ENCODE measurements at places on chromosomes 7 and 10. TPM values are rescaled to one million over a fixed set of nuclear protein-coding genes. Genes with fewer than 3 reads are reported as not detected.

- no peaks in the 10 kb centered on the region for H3K36me3 ChIP-seq
- no peak overlapping the region for H3K4me3 ChIP-seq
- H3K27ac ChIP-seq, result no peak overlapping the region
- peaks cover 5% of the 10 kb centered on the region for H3K27me3 ChIP-seq
- no peak for DNase-seq
These were observed 69.4 kb downstream of the TBXAS1 start for GRCh38 chr7:139898483-139898882.

DNA sequence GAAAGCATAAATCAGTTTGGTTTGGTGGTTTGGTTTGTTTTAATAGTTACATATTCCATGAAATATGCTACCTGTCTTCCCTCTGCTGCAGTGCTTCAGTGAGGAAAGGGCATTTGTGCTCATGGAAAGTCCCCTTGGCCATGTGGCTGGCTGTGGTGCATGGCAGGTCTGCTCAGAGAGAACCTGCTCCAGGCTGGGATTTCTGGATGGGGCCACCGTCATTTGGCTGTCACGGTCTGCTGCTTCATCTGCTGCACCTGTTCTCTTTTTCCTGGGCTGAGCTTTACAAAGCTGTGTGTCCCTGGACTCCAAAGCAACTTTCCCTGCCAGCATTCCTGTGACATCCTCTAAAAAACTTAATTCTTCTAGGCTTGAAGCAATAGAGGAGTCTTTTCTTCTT, 8.9 kb downstream of the CDK14 start:
- no peaks in the 10 kb centered on the region for H3K36me3 ChIP-seq
- H3K4me3 ChIP-seq, result no peak overlapping the region
- peaks cover 24% of the 10 kb centered on the region for H3K27me3 ChIP-seq
- H3K4me1 ChIP-seq, result no peaks in the 10 kb centered on the region

DNA sequence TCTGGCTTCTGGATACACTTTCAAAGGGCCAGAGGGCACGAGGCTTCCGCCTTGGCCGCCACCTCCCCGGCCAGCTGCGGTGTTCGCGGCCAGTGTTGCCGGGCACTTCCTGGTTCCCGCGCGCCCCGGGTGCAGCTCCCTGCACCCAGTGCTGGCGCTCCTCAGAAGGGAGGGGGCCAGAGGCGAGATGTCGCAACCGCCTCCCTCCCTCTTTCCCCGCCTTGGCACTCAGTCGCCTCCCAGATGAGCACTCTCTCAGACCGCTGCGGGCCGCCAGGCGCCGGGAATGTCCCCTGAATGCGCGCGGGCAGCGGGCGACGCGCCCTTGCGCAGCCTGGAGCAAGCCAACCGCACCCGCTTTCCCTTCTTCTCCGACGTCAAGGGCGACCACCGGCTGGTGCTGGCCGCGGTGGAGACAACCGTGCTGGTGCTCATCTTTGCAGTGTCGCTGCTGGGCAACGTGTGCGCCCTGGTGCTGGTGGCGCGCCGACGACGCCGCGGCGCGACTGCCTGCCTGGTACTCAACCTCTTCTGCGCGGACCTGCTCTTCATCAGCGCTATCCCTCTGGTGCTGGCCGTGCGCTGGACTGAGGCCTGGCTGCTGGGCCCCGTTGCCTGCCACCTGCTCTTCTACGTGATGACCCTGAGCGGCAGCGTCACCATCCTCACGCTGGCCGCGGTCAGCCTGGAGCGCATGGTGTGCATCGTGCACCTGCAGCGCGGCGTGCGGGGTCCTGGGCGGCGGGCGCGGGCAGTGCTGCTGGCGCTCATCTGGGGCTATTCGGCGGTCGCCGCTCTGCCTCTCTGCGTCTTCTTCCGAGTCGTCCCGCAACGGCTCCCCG, at the start of gene FFAR4:
TSS of gene FFAR4 (plus strand) at position 231 of the 842 bp plus-strand sequence. CDS start at position 287, 56 bp downstream.
- H3K36me3 ChIP-seq, result no peaks in the 10 kb centered on the region
- no peak within 1 kb of the TSS for H3K27ac ChIP-seq
- H3K4me3 ChIP-seq, result no peak within 1 kb of the TSS
- no peaks in the 10 kb centered on the region for H3K4me1 ChIP-seq
- H3K27me3 ChIP-seq, result peaks cover 44% of the 10 kb centered on the region

GRCh38 chr10:14800397-14800796, 25.7 kb upstream of the FAM107B start:
- DNase-seq, result no peak
- no peaks in the 10 kb centered on the region for H3K4me1 ChIP-seq
- H3K27me3 ChIP-seq, result peaks cover 24% of the 10 kb centered on the region

GRCh38 chr7:113093561-113093960, 6.9 kb upstream of the GPR85 start:
- peaks cover 9% of the 10 kb centered on the region for H3K27me3 ChIP-seq
- H3K36me3 ChIP-seq, result no peaks in the 10 kb centered on the region

GRCh38 chr7:5591278-5591874, 167.7 kb upstream of the TNRC18 start:
- H3K27ac ChIP-seq, result no peak overlapping the region
- peaks cover 23% of the 10 kb centered on the region for H3K27me3 ChIP-seq
- DNase-seq, result no peak
- H3K4me3 ChIP-seq, result no peak overlapping the region

DNA sequence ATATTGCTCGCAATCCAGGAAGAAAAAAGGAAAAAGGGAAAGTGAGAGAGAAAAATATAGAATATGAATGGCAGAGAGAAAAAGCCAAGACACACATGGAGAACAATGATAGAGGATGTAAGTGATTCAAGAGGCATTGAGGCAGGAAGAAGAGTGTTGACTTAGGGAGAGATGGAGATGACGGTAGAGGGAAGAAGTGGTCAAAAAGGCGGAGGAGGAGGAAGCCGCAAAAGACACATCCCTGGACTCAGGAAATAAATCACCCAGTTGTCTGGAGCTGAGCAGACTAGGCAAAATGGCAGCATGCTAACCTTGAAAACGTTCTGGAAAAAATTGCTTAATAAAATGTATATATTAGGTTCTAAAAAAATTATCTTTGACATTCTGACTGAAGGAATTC, 17.7 kb upstream of the GPR37 start:
- no peak for DNase-seq
- no peak overlapping the region for H3K4me3 ChIP-seq
- H3K4me1 ChIP-seq, result no peaks in the 10 kb centered on the region
- peaks cover 7% of the 10 kb centered on the region for H3K27me3 ChIP-seq

DNA sequence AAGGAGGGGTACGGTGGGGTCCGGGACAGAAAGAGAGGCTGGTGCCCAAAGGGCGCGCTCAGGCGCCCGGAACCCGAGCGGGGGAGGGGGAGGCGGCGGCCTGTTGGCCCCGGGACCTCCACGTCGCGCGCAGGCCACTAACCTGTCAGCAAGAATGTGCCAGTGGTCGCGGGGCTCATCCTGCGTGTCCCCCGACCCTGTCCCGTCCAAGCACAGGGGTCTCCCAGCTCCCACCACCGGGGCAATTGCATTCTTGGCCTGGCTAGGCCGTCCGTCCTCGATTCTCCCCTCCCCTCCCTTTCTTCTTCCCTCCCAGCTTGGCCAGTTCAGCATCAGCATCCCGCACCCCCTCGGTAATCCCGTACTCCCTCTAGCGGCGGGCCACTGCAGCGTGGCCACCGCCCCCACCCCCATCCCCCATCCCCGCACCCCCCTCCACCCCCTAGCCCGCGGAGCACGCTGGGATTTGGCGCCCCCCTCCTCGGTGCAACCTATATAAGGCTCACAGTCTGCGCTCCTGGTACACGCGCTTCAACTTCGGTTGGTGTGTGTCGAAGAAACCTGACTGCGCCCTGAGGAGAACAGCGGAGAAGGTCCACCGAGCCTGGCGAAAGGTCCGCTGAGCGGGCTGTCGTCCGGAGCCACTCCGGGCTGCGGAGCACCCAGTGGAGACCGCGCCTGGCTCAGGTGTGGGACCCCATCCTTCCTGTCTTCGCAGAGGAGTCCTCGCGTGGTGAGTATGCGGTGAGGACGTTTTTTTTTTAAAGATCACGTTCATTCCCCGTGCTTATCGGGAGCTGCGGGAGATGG, at the start of gene SGCE:
TSS of gene SGCE (minus strand) at position 286 of the 810 bp plus-strand sequence. CDS start at position 251, 35 bp downstream.
- no peak within 1 kb of the TSS for H3K27ac ChIP-seq
- H3K4me3 ChIP-seq, result peak within 1 kb of the TSS; percentile 83
- H3K36me3 ChIP-seq, result no peaks in the 10 kb centered on the region
- H3K4me1 ChIP-seq, result peaks cover 19% of the 10 kb centered on the region
- no peak for DNase-seq

DNA sequence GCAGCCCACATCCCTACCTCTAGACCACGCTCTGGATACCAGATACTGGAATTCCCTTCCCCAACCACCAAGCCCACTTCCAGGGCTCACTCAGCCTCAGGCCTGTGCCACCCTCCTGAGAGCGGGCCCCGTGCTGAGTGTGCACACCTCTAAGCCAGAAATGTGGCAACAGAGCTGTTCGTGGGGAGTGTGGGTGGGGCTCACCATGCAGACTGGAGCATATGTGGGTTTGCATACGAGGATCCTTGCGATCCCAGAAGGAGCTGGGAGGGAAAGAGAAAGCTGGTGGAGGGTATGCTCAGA, 13.0 kb upstream of the LIMK1 start:
- DNase-seq, result no peak
- no peak overlapping the region for H3K27ac ChIP-seq
- H3K4me1 ChIP-seq, result peaks cover 4% of the 10 kb centered on the region

GRCh38 chr7:57449904-57450303, at the start of gene ZNF716:
TSS of gene ZNF716 (plus strand) at chr7:57450177. CDS start at chr7:57450289, 112 bp downstream.
- no peaks in the 10 kb centered on the region for H3K27me3 ChIP-seq
- H3K4me1 ChIP-seq, result no peaks in the 10 kb centered on the region
- H3K27ac ChIP-seq, result no peak within 1 kb of the TSS
- H3K4me3 ChIP-seq, result no peak within 1 kb of the TSS
- no peak for DNase-seq
- H3K36me3 ChIP-seq, result no peaks in the 10 kb centered on the region

DNA sequence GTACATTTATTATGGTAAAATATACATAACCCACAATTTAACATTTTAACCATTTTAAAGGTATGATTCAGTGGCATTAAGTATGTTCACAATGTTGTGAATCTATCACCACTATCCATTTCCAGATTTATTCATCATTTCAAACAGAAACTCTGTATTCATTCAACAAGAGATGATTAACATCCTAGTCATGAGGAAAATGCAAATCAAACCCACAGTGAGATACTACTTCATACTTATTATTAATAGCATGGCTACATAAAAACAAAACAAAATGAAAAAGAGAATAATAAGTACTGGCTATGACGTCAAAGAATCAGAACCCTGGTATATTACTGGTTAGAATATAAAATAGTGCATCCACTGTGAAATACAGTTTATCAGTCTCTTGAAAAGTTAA, 386.6 kb upstream of the POM121L12 start:
- no peaks in the 10 kb centered on the region for H3K27me3 ChIP-seq
- no peak overlapping the region for H3K27ac ChIP-seq
- no peak for DNase-seq
- H3K36me3 ChIP-seq, result no peaks in the 10 kb centered on the region
- H3K4me3 ChIP-seq, result no peak overlapping the region
- no peaks in the 10 kb centered on the region for H3K4me1 ChIP-seq

DNA sequence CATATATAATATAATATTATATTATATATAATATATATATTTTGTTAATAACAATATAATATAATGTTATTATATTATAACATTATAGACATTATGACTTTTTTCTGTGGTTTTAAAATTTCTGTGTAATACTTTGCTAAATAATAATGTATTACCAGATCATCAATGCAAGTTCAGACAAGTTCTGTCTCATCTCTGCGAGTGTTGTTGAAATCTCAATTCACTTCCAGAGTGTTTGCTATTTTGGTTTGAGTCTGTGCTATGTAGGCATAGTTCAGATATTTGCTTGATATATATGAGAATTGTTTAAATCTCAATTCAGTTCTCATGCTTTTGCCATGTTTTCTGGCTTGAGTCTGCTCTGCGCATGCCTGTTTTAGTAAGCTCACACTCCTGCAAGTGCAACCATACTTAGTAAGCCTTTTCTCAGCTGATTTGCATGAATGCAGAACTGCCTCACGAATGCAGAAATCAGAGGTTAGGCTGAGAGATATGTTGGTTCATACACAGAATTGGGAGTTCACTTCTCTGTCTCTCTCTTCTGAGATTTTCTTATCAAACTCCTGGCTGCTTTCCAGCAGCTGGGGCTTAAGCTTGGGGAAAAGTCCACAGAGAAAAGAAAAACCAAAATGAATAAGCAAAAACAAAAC, 830.2 kb upstream of the SORCS1 start:
- H3K4me1 ChIP-seq, result no peaks in the 10 kb centered on the region
- no peak for DNase-seq
- no peak overlapping the region for H3K4me3 ChIP-seq
- H3K27me3 ChIP-seq, result no peaks in the 10 kb centered on the region

GRCh38 chr7:134831862-134832261, 52.4 kb downstream of the CALD1 start:
- H3K27me3 ChIP-seq, result peaks cover 2% of the 10 kb centered on the region
- DNase-seq, result no peak
- no peaks in the 10 kb centered on the region for H3K36me3 ChIP-seq
- H3K4me3 ChIP-seq, result peak overlapping the region; percentile 27
- H3K4me1 ChIP-seq, result no peaks in the 10 kb centered on the region
- no peak overlapping the region for H3K27ac ChIP-seq

DNA sequence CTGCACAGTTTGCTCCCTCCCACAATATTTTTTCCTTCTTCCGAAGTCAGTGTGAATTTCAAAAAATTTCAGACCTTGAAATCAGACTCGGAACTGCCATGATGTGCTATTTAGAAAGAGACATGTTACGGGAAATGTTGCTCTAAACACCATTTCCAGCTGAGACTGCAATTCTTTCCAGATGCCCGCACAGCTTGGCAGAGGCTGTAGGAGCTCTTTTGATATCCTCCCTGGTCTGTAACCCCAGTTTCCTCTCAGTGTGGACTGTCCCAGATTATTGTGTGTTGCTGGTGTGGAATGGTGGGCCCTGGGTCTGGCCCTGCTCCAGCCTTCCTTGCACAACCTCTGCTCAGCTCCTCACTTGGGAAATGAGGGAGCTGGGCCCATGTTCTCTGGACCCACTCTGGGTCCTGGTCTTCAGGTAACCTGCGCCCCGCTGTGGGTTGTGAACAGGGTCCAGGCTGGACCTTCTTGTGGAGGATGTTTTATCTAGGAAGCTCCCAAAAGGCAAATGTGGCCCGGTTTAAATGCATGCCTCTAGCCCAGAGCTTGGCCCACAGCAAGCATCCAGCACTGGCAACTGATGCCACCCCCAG, 172.8 kb upstream of the CXCL12 start:
- no peak for DNase-seq
- H3K27me3 ChIP-seq, result no peaks in the 10 kb centered on the region
- H3K4me1 ChIP-seq, result no peaks in the 10 kb centered on the region
- H3K27ac ChIP-seq, result no peak overlapping the region

The CRHR2 gene
- total RNA-seq, result not detected

The SKIDA1 gene
- total RNA-seq, result 0.05 TPM

The CALN1 gene
- not detected for total RNA-seq

The LIPK gene
- total RNA-seq, result not detected

The PON1 gene
- not detected for total RNA-seq

The AKR1E2 gene
- total RNA-seq, result 6.6 TPM

The MMP21 gene
- total RNA-seq, result not detected

The SFRP5 gene
- total RNA-seq, result not detected

The IL2RA gene
- 1,254 TPM for total RNA-seq

The NPC1L1 gene
- not detected for total RNA-seq

Measured in activated T-helper 1 cell treated with anti-CD3 and anti-CD28 coated beads, Interleukin-12 subunit alpha, Interleukin-12 subunit beta, Interleukin-2, Interleukin-4 antibody, amounts not matched to agents 30 ng/mL and 10 ng/mL and 1 ng/mL, durations not matched to agents 14 hours and 24 hours and 36 hours (primary cell).